Activated CD8-positive, alpha-beta memory T cell treated with anti-CD3 and anti-CD28 coated beads, Interleukin-2, amount 50 U/mL, for 4 hours (primary cell): ENCODE measurements at places on chromosomes 16 and 17.

GRCh38 chr16:54125751-54126655 is 160.6 kb downstream of the IRX3 start:
- DNase-seq, result no peak

GRCh38 chr17:40025991-40026815 is 11.0 kb downstream of the CSF3 start:
- DNase-seq, result peak; percentile 29

DNA sequence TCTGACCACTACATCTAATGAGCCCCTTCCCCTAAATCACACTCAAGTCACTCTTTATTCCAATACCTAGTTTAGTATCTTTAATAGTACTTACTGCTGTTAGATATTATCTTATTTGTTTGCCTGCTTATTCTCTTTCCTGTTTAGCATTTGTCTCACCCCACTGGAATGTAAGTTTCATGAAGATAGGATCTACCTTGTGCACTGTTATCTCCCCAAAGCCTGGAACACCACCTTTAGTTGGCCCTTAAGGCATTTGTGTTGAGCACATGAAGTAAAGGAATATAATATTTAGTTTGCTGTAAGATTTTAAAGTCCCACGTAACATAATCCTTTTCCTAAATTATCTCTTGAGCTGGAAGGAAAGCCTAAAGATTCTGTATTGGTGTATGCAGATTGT is 50.2 kb downstream of the VPS35L start:
- DNase-seq, result no peak

- no peak for DNase-seq
These were observed 16.7 kb upstream of the RASD1 start for GRCh38 chr17:17512866-17513265.

DNA sequence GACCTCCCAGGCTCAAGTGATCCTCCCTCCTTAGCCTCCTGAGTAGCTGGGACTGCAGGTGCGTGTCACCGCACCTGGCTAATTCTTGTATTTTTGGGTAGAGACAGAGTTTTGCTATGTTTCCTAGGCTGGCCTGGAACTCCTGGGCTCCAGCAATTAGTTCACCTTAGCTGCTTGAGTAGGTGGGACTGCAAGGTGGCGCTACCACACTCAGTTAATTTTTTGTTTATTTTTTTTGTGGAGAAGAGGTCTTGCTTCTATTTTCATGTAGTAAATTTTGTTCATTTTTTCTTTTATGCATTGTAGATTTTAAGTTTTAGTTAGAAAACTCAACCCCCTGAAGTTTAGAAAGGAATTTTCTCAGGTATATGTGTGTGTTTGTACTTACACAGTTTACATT is 21.7 kb downstream of the RNF135 start:
- DNase-seq, result no peak

DNA sequence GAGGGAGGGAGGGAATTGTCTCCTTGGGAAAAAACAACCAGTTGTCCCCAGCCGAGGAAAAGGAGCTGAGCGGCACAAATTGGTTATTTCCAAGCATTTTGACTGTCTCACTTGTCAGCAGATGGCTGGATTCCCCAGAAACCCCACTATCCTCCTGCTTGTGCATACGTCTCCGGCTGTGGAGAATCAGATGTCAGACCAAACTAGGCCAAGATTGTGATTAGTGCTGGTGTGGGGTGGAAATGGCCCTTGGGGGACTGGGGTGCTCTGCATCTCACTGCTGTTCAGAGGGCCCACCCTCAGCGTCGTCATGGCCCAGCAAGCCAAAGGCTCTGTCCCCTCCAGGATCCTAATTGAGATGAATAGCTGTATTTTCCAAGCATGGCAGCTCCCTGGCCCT is 131.7 kb upstream of the HSBP1 start:
- no peak for DNase-seq

DNA sequence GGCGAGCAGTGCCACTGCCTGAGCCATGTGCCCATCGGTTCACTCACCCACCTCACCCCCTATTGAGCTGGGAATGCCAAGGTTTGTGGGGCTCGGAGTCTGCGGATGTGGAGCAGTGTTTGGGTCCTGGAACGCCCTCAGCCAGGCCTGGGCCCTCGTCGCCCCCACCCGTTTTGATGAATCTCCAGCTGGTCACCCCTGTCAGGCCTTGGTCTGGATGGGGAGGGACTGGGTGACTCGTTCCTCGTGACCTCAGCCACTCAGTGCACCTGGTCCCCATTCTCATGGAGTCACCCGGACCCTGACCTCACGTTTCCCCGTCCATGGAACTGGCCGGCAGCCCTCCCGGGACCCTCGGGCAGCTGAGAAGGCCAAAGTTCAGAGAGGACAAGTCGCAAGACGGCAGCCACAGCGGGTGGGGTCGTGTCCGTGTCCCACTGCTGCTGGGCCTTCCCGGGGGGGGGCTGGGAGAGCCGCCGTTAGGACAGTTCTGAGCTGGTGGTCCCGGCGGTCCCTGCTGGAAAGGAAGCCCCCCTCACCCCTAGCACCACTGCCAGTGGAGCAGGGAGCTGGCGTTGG is 23.2 kb downstream of the GSE1 start:
- DNase-seq, result no peak

DNA sequence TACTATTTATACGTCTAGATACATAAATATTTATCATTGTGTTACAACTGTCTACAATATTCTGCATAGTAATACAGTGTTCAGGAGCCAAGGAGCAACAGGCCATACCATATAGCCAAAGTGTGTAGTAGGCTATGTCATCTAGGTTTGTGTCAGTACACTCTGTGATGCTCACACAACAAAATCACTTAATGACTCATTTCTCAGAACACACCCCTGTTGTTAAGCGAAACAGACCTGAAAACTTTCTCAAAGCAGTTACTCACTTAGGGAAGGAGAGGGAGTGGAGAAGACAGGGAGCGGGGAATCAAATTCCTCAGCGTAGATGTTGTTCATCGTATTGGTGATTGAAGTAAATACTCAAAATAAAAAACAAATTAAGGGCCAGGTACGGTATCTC is 269.5 kb downstream of the STX8 start:
- DNase-seq, result no peak

DNA sequence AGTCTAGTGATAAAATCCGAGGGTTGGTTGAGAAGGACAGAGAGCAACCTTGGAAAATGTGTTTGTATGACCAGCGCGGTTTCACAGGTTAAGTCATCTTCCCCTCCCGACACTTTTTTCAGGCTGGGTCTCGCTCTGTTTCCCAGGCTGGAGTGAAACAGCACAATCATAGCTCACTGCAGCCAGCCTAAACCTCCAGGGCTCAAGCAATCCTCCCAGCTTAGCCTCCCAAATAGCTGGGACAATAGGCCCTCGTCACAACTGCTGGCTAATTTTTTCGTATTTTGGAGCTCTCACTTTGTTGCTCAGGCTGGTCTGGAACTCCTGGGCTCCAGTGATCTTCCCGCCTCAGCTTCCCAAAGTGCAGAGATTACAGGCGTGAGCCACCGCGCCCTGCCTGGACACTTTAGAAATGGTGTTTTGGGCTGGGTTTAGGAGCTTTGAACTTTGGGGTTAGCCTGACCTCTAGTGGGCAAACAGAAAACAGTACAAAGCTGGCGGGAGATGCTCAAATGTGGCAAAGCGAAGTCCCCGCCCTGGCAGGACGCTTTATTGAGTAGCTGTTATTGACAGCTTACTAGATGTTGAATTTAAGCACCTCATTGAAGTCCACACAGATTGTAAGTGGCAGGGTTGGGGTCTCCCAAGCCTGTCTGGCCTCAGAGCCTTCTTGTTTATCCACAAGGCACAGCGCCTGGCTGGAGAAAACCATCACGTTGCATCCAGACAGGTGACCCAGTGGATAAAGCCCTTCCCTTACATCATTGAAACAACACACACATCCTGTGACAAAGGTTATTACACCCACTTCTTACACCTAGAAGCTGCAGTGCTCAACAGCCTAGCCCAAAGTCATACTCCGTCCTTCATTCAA is 34.7 kb upstream of the RBBP6 start:
- DNase-seq, result peak; percentile 42

- peak; percentile 49 for DNase-seq
These were observed 757 bp downstream of the ORMDL3 start for GRCh38 chr17:39926588-39927100.

GRCh38 chr16:8257561-8257960 is 332.8 kb downstream of the TMEM114 start:
- no peak for DNase-seq

- no peak for DNase-seq
These were observed 6.9 kb downstream of the CAMKK1 start for GRCh38 chr17:3885970-3886369.

DNA sequence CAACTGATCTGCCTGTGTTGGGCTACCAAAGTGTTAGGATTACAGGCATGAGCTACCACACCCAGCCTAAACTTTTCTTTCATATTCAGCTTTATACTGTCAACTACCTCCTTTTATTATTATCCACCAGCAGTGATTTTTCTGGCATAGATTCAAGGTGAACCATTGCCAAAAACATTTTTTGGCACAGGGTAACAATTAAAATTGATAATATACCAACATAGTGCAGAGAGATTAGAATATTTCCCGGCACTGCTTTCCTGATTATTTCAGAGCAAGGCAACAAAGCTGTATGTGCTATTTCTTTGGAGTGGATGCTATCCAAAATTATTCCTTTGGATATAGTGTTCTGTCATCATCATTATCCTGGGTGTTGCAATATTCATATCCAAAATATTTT is 781.6 kb upstream of the SOX9 start:
- no peak for DNase-seq

DNA sequence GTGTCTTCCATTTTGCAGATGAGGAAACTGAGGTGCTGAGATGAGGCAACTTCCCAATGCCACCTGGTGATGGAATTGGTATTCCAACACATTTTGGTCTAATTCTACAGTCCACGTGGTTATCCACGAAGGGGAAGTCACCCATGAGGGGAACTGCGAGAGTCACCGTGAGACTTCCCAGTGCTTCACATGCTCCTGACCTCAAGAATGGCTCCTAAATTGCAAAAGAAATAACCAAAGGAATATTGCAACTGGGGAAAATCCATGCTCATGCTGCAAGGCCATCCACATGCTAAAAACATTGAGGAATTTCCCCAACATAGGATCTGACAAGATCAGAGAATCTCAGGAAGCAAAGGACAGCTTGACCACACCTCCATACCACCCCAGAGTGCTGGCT is 153.9 kb downstream of the HS3ST3B1 start:
- DNase-seq, result no peak

DNA sequence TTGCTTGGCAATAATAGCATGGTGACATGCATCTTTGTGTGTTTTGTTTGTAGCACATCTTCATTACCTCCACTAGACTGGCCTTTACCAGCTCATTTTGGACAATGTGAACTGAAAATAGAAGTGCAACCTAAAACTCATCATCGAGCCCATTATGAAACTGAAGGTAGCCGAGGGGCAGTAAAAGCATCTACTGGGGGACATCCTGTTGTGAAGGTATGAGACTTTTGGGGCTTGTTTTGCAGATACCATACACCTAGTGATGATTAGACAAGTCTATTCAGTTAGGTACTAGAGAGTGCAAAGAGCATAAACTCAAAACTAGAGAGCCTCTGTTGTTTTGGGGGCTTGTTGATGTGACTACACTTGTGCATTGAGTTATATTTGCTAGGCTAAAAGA is 41.2 kb downstream of the NFATC3 start:
- no peak for DNase-seq

DNA sequence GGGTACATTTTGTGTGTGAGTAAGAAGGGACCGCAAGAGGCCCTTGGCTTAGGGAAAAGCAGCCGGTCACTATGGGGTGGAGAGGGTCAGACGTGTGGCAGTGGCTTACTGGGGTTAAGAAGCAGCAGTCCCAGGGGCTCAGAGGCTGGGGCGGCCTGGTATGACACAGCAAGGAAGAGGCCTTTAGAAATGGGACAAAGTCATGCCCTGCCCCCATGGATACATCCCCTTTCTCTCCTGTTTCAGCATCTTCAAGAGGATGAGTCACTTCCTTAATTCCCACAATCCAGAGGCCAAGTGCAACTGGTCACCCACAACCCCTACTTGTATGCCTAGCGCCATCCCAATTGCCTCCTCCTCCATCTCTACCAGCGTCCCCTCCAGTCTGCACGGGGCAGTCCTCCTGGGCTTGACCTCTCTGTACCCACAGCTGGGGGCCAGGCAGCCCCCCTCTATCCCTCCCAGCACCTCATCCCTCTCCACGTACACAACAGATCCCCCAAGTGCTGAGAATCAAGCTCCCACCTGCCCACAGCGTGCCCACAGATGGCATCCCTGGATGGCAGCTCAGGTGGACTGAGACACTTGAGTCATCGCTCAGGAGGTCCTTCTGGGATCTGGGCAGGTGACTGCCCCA is 6.9 kb upstream of the EFTUD2 start:
- no peak for DNase-seq

DNA sequence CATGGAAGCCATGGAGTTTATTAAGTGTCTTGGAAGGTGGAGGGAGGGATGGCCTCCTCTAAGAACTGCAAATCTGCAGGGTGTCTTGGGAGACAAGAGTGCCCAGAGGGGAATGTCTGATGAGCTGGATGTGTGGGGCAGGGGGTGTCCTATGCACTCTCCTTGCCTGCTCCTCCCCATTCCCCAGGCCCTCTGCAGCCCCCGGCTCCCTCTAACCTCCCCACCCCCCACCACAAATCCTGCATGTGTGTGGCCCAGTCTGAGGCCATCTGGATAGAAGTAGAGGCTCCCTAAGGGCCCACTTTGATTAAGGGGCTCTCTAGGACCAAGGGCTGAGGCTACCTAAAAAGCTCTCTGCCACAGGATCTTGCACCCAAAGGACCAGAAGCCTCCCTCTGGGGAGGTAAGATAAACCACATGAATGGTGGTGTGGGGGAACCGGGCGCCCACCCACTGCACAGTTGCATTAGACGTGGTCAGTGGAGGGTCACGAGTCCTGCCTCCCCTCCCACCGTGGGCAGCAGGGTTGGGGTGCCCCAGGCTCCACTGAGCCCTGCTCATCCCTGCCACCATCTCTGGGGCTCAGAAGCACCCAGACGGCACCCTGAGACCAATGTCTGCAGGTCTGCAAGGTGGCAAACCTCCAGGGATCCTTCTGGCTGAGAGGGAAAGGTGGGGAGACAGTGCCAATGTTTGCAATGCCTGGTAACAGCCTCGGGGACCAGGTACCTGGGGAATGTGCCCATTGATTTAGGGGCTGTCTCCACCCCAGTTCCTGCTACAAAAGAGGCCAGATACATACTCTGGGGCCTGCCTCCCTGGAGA is 618 bp downstream of the AANAT start:
- DNase-seq, result no peak

DNA sequence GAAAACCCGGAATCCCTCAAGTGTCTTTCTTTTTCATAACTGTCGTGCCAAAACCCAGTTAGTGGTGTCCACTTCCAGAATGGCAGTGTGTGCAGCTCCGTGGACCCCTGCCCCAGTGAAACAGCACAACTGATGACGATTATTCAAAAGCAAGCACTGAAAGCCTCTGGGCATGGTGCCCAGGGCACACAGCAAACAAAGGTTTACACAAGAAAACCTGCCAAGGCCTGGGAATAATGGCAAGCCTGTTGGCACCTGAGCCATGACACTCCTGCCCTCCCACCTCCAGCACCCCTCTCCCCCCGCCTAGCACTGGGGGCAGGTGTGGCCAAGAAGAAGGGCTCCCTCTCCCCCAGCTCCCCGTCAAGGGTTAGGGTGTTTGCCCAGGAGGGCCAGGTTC is 2.8 kb downstream of the PKMYT1 start:
- no peak for DNase-seq
